ENCODE measurements at places on chromosomes 7 and 10.

DNA sequence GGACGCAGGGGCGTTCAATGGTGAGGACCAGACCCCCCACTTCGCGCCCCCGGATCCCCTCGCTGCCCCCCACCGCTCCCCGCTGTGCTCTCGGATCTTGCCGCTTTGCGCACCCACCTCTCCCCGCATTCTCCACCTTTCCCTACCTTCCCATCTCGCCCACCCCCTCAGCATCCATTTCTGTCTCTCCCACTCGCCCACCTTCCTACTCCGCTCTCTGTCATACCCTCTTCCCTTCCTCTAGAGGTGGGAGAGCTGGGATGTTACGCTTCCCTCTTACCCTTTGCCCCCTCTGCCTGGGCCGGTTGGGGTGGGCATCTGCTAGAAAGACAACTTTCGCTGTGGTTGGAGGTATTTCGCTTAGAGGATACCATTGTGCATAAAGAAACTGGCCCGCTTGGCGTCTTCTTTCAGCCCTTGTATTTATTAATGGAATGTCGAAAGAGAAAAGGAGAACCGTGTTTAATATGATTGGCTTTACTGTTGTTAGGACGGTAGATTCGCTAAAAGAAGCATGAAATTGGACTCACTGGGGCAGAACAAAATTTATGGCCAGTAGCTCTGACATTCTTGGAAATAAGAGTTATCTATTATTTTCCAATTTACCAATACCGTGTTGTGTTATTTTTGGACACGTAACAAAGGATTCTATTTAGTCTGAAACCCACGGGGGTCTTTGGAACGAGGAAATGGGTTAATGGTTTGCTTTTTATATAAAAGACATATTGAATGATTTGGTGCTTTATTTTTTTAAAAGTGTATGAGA is 873 bp downstream of the PRKAR2B start:
- DNase-seq: no peak

- DNase-seq: no peak
These were observed 76.1 kb upstream of the PITRM1 start for GRCh38 chr10:3248526-3249306.

GRCh38 chr10:52951824-52952223 is 179.2 kb upstream of the MBL2 start:
- DNase-seq: no peak

- no peak for DNase-seq
These were observed 129.9 kb downstream of the ADCY1 start for GRCh38 chr7:45703911-45704682.

- no peak for DNase-seq
These were observed 411.9 kb downstream of the TFEC start for GRCh38 chr7:115618676-115619075.

DNA sequence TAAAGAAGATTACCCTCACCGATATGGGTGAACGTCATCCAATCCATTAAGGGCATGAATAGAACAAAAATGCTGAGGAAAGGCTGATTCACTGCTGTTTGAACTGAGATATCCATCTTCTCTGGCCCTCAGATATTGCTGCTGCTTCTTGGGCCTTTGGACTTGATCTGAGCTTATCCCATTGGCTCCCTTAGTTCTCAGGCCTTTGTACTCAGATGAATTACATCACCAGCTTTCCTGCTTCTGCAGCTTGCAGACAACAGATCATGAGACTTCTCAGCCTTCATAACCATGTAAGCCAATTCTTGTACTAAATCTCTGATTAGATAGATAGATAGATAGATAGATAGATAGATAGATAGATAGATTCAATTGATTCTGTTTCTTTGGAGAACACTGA is 40.2 kb downstream of the CYCS start:
- no peak for DNase-seq

- peak; percentile 22 for DNase-seq
These were observed 28.7 kb upstream of the JAKMIP3 start for GRCh38 chr10:132036887-132037675.

- no peak for DNase-seq
These were observed 224.3 kb downstream of the TWIST1 start for GRCh38 chr7:18893156-18893555.

DNA sequence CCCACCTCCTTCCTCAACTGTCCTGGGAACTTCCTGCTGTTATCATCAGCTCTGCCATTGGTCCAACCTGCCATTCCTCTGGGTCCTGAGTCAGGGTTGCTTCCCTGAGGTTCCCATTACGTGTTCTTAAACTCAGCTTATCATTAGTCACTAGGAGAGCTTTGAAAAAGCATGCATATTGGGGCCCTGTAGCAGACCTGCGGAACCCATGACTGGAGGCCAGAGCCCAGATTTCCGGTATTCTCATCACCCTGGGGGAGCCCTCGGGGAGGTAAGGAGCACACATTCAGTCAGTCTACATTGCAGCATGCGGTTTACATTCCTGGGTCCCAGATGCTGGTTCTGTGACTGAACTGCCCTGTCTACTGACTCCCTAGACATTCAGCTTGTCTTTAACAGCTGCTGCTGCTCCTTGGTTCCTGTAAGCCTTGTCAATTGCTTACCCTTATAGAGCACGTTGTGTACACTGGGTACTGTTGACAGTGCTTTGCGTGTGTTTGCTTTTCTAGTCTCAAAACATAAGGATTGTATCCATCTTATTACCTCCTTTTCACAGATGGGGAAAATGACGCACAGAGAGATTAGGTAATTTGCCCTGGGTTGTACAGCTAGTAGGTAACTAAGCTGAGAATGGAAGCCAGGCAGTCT is 12.8 kb downstream of the CDHR3 start:
- no peak for DNase-seq

DNA sequence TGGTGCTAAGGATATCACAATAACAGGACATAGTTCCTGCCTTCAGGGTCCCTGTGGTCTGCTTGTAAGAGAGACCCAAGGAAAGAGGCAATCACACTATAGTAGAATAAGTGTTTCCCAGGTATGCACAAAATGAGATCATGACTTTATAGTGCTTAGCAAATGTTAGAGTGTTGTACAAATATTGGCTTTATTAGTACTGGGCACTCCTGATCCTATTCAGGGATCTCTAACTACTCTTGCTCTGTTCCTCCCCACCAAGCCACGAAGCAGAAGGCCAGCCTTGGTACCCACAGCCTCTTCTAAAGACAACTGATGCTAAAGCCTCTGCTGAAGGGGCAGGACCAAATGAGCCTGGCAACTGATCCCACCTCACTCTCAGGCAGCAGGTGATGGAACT is 75.1 kb downstream of the HERPUD2 start:
- DNase-seq: no peak

DNA sequence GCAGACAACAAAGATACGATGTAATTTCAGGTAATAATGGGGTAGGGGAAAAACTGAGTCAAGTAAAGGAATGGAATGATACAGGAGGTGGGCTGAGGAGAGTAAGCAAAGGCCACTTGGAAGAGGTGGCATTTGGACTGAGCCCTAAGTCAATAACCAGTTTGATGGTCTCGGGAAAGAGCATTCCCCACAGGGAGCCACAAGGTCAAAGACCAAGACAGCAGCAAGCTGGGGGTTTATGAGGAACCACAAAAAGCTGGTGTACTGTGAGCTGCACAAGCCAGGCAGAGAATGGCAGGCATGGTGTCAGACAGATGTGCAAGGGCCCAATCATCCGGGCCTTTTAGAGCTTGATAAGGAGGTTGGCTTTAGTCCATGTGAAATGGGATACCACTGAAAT is 98.7 kb downstream of the NOC3L start:
- DNase-seq: no peak

DNA sequence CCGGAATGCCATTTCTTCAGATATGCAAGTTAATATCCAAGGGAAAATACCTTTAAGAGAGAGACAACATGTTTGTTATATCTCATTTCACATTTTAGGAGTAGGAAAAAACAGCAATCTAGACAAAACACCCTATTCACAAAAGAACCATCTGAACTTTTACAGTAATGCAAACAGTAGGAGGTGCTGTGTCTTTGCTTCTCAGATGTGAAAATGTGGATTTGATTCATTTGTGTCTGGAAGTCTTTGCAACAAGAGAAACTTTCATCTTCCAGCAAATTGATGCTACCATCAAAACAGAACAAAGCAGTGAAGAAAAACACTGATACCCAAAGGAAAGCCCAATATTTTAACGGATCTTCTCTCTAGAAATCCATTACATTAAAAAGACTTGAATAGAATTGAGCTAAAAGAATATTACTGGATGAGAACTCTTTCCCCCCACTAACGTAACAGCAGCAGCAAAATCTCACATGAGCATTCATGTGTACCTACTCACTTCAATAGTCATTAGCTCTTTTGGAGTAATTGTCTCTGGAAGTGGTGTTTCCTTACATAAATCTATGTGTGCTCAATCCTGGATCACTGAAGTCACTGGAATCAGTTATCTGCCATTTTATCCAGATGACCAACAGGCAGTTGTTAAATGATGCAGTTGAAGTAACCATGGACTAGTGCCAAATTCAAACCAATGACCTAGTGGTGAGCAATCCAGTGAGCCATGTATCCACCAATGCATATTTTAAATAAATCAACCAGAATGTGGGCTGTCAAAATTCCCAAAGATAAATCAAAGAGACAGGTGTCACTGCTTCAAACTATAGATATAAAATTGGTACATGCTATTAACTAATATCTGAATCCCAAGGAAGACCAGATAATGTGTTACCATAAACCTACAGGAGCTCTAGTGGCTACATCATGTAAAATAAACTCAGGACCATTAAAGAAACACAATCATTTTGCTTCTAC is 1.8 kb downstream of the SEMA3C start:
- no peak for DNase-seq

DNA sequence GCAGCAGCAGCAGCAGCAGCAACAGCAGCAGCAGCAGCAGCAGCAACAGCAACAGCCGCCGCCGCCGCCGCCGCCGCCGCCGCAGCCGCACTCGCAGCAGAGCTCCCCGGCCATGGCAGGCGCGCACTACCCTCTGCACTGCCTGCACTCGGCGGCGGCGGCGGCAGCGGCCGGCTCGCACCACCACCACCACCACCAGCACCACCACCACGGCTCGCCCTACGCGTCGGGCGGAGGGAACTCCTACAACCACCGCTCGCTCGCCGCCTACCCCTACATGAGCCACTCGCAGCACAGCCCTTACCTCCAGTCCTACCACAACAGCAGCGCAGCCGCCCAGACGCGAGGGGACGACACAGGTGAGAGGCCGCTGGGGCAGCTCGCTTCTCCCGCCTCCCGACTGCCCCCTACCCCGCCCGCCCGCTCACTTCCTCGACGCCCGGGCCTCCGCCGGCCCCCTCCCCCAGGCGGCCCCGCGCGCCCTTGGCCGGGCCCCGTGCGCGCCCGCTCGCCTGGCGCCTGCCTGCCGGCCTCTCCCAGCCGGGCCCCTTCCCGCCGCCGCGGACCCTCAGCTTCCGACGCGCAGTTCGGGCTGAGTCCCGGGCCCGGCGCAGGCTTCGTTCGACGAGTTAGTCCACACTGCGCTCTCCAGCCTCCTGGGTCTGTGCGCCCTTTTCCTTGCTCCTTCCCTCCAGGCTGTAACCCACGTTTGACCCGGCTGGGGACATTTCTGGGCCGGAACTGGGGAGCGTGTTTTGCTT is 882 bp downstream of the DLX6 start:
- peak; percentile 33 for DNase-seq

DNA sequence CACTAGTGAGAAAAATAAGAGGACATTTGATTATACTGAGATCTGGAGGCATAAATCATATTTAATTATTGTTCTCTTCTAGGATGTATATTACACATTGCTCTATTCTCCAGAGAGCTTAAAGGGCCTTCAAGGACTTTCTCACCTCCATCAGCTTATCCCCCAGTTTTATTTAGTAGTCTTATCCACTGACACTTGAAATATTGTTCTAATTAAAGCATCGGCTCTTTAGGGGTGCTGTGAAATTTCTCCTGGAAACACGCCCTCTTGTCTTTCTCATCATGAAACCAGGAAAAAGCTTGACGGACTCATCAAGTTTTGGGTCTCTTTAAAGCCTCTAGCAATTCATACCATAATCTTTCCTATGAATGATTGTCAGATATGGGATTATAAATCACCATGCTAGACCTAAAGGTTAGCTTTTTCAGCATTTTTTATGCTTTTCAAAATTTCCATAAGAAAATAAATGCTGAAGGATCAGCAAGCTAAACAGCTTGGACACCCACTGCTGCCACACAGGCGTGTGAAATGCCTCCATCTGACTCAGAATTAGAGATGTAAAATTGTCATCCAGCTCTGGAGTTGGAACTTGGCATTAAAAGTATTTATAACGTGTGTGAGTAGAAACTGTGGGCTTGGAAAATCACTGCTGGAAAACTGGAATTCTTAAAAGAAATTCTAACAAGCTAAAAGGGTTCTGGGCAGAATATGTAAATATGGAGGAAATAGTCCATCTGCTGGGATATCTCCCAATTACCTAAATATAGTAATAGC is 216.3 kb downstream of the CHRM2 start:
- no peak for DNase-seq

DNA sequence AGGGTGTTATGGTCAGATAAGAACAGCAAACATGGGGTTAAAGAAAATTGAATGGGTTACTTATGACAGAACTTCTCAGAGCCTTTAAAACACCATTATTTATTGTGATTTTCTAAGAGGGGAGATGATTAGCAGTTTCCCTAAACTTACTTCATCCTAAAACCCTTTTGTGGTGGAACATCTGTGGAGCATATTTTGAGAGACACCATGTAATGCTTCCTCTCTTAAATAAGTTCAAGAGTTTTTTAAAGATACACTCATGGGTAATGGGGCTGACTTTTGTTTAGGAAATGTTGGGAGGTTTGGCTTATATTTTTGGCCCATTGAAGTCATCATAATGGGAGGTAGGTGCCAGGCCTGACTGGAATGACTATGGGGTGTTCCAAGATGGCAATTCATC is 8.4 kb upstream of the PDCD4 start:
- DNase-seq: no peak

GRCh38 chr10:90354914-90355313 is 502.9 kb downstream of the HTR7 start:
- no peak for DNase-seq

- no peak for DNase-seq
These were observed 113.7 kb downstream of the LHPP start for GRCh38 chr10:124575107-124576035.

DNA sequence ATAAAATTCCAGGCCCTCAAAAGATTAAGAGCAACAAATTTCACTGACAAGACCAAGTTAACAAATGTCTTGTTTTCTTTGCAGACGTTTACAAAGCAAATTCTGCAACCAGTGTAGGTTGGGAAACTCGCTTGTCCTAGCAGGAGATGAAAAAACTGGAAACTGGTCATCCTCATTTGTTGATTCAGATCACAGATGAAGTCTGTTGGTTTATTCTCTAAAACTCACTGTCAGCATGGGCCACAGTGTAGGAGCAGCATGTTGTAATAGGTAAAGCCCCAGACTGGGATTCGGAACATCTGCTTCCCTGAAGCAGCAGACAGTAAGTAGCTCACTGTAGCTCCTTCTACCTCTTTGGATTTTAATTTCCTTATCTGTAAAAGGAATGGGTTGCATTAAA is 31.5 kb downstream of the PANK1 start:
- DNase-seq: no peak

DNA sequence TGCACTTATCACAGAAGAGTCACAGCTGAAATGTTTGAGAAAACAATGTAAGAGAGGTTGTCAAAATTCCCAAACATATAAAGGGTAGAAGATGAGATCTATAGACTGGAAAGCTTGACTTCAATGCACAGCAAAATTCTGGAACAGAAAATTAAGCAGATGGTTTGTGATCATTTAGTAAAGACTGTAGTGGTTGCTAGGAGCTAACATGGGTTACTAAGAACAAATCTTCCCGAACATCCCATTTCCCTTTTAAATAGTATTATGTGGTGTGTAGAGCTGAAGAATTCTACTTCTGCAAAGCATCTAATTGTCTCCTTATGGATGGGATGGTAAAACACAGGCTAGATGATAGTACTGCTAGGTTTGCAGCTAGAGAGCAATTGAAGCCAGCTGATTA is 312.3 kb downstream of the CAMK1D start:
- DNase-seq: no peak

All from stimulated activated CD4-positive, alpha-beta T cell treated with anti-CD3 and anti-CD28 coated beads, Interleukin-2, amount 100 ng/mL, for 24 hours (primary cell).